Iris pigment epithelial cell (primary cell): ENCODE measurements at places on chromosomes 6 and 20.

- DNase-seq = peak; percentile 24
Observed at GRCh38 chr6:2766767-2767656, 1.8 kb downstream of the WRNIP1 start.

- no peak for DNase-seq
Observed at GRCh38 chr6:39917981-39918380, 16.3 kb downstream of the MOCS1 start.

- DNase-seq = peak; percentile 51
Observed at GRCh38 chr6:2909718-2910117, 6.6 kb upstream of the SERPINB9 start.

- DNase-seq = peak; percentile 63
Observed at GRCh38 chr6:111381123-111381522, 101.9 kb downstream of the REV3L start.

DNA sequence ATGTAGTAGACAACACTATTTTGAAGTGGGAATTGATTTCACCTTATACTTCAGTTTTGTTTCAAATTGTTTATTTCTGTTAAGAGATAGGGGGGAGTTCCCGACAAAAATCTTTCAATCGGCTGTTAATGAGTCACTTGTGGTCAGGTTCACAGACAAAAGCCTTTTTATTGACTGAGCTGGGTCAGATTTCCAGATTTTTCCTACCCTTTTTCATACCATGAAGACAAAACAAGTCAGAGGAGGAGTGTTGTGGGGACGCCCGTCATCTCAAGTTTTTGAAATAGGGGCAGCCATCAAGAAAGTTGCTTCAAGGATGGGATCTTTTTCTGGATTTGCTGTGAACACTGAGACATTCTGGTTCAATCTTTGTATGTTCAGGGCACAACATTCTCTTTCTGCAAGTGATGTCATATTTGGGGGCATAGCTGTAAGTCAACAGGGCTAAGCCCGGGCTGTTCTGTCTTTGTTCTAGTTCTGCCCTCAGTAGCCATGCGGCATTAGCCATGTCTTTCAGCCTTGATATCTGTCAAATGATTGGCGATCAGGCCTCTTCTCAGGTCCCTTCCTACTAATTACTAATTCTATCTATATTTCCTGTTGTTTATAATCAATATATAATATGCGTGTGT is 496.0 kb upstream of the MARCKS start:
- DNase-seq = peak; percentile 94

- DNase-seq = peak; percentile 61
Observed at GRCh38 chr6:110053395-110054240, 75.5 kb downstream of the GPR6 start.

GRCh38 chr20:41116282-41116956 is 20.9 kb upstream of the PLCG1 start:
- no peak for DNase-seq

DNA sequence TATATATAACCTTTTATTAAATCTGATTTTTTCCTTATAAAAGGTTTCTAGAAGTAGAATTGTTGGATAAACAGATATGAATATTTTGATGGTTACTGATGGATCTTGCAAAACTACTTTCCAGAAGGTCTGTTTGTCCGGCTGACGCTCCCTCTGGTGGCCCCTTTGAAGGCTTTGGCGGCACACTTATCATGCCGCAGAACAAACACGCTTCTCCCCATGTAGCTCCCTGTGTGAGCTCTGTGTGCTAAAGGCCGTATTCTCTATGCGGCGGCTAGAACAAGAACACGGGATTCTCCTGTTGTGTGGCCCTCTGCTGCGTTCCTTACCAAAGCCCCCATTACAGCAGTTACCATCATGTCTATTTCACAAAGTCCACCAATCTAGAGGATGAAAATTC is 30.0 kb downstream of the PPP1R3G start:
- DNase-seq = peak; percentile 23

GRCh38 chr6:77181749-77182148 is 281.5 kb downstream of the HTR1B start:
- DNase-seq = no peak
